ENCODE measurements at places on chromosomes 5 and 9.

GRCh38 chr5:44801992-44802391 is 6.8 kb upstream of the MRPS30 start:
- DNase-seq: no peak

DNA sequence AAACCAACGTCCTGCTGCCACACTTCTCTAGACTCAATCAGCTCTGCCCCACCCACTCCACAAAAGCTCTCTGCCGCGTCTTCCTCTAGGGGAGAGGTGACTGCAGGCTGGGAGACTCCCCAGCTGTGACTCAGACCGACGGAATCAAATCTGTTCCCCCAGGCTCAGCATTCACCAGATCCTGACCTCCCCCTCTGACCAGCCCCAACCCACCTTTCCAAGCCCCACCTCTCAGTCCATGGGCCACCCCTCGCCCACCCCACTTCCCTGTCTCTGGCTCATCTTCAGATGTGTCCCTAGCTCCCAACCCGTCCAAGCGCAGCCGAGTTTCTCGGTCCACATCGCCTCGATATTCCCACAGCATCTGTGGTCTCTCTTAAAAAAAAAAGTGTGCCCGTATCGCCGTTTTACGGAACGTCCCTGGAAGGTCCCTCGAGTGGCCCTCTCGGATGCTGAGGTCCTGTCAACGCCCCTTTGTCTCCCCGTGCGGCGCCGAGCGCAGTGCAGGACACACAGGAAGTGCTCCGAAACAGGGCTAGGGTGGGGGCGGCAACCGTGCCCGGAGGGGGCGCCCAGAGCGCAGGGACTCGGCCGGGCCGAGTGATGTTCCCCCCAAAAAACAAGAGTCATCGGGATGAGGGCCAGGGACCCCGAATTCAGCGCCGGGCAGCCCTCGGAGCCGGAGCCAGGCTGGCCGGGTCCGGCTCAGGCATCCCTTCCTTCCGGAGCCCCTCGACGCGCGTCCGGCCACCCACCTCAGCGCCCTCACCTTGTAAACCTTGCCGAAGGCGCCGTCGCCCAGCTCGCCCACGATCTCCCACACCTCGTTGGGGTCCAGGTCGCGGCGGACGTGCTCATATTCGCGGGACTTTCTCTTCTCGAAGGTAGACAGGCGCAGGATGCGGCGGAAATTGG is 649 bp downstream of the STK10 start:
- no peak for DNase-seq

- no peak for DNase-seq
Observed at GRCh38 chr9:14084867-14085266, 229.1 kb downstream of the NFIB start.

DNA sequence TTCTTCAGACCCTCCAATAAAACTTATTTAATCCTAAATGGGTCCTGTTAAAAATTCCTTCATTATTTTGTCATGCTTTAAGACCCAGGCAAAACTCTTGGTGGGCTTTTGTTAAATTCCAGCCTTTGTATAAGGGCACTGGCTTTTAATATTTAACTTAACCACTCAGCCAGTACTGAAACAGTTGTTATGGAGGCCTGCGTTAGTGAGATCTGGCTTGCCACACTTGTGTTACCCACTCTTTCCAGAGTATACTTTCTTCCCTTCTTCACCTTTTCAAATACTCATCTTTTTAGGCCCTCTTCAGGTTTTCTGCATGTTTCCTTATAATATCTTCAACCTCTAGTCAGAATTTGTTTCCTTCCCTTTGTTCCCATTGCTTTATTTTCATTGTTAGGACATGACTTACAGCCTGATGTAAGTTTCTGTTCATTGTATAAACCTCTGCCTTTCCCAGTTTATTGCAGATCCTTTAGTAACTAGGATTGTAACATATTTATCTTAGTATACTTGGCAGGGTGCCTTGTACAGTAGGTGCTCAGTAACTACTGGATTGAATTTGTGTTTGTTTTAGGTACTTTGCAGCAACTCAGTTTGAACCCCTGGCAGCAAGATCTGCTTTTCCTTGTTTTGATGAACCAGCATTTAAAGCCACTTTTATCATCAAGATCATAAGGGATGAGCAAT is 48.8 kb downstream of the LNPEP start:
- no peak for DNase-seq

GRCh38 chr9:134734270-134734669 is 92.7 kb downstream of the COL5A1 start:
- peak; percentile 51 for DNase-seq

DNA sequence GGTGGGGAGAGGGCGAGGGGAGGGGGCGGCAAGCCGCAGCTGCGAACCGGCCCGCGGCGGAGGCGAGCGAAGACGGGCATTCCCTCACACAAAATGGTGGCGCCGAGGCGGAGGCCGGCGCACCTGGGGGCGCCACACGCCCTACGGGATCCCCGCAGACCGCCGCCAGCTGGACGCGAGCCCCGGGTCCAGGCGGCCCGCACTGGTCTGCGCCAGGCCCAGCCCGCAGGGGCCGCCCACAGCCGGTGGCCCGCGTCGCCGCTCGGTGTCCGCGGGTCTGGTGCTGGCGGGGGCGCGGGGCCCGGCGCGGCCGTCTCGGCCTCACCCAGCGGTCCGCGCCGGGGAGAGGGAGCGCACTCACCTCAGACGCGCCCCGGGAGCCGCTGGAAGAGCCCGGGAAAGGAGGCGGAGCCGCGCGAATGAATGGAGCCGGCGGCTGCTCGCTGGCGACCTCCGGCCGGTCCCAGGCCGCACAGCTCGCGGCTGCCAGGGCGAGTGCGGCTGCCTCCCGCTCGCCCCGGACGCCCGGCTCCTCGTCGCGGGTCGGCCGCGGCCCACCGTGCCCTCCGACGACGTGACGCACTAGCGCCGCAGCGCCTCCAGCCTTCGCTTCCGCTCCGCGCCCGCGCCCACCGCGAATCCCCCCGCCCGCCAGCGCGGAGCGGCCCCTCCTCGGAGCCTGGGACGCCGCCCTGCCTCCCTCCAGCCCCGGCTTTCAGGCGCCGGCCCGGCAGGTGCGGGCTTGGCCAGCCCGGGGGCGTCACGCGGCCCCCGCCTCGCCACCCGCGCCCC is at the start of gene FAM169A:
TSS of gene FAM169A (minus strand) at position 584 of the 792 bp plus-strand sequence. CDS start 24,711 bp downstream, outside the sequence.
- DNase-seq: no peak

GRCh38 chr5:169295306-169295705 is 5.6 kb downstream of the SLIT3 start:
- DNase-seq: no peak

DNA sequence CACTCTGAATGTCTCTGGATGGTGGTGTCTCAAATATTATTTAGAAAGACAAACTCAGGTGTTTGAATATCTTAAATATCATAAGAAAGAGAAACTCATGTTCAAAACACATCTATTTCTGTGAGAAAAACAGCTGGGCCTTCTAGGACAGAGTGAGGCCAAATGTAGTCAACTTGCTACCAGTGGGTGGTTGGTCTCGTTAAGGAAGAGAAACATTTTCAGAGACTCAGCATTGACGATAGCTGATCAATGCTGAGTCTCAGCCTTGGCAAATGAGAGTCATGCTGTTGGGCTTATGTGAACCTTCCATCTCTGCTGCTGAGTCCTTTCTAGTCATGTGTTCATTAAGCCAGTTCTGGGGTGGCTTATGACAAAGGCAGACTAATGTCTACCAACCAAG is 418.0 kb downstream of the CETN3 start:
- DNase-seq: no peak

DNA sequence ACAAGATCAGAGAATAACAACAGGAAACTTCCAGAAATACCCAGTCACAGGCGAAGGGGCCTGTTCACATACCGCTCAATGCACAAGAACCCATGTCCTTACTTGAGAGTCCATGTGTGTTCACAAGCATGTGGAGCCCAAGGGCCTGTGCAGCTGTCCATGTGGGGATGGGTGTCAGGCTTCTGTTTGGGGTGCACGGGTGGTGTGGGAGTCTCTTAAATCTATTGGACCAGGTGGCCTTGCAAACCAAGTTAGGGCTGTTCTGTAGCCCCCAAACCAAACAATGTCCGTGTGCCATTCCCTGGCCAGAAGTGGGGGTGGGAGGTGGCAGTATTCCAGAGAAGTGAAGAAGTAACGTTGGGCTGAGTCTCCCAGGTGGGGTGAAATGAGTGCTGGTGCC is 222.3 kb downstream of the PBX3 start:
- no peak for DNase-seq

GRCh38 chr9:131809941-131810344 is 70.1 kb upstream of the RAPGEF1 start:
- DNase-seq: peak; percentile 95

- no peak for DNase-seq
Observed at GRCh38 chr5:160445132-160445531, 23.5 kb downstream of the PTTG1 start.

Measured in DMS 273 treated with DMSO at 0.1 percent for 48 hours (cell line).